ENCODE measurements at places on chromosomes 1 and 21. TPM values are rescaled to one million over a fixed set of nuclear protein-coding genes. Genes with fewer than 3 reads are reported as not detected.

The OR6K3 gene
- total RNA-seq: not detected

The PDPN gene
- not detected for total RNA-seq

The NPR1 gene
- total RNA-seq: not detected

The KRTAP21-2 gene
- not detected for total RNA-seq

The ADAMTS4 gene
- 2.4 TPM for total RNA-seq

The MPL gene
- total RNA-seq: not detected

The SPATA21 gene
- total RNA-seq: 0.12 TPM

The NFASC gene
- total RNA-seq: 0.12 TPM

The LRRN2 gene
- 0.20 TPM for total RNA-seq

The RPS6KA1 gene
- total RNA-seq: 216 TPM

The PTGS2 gene
- 0.32 TPM for total RNA-seq

The PLA2G2F gene
- total RNA-seq: not detected

The DNAJC16 gene
- total RNA-seq: 21.6 TPM

The FAM163A gene
- total RNA-seq: not detected

The PKLR gene
- not detected for total RNA-seq

The RXFP4 gene
- not detected for total RNA-seq

The CLEC20A gene
- not detected for total RNA-seq

The GJA8 gene
- total RNA-seq: not detected

The TFF3 gene
- total RNA-seq: not detected

The NFIA gene
- total RNA-seq: 0.66 TPM

The TMEM234 gene
- total RNA-seq: 21.7 TPM

The AUNIP gene
- total RNA-seq: 6.5 TPM

The FAM3B gene
- total RNA-seq: not detected

The ASCL5 gene
- total RNA-seq: not detected

The TRIM17 gene
- 1.8 TPM for total RNA-seq

The SPATA17 gene
- total RNA-seq: not detected

The KIF14 gene
- 17.0 TPM for total RNA-seq

The FCRL2 gene
- total RNA-seq: not detected

The MAP3K7CL gene
- 5.1 TPM for total RNA-seq

The TINAGL1 gene
- total RNA-seq: not detected

The BRDT gene
- total RNA-seq: not detected

The OPRD1 gene
- not detected for total RNA-seq

The GSTM1 gene
- total RNA-seq: 72.8 TPM

The TAL1 gene
- total RNA-seq: not detected

The IFNAR1 gene
- 34.7 TPM for total RNA-seq

The OR6K6 gene
- total RNA-seq: not detected

The OR2L5 gene
- total RNA-seq: not detected

The REN gene
- total RNA-seq: not detected

The LGR6 gene
- not detected for total RNA-seq

The TNFRSF18 gene
- 175 TPM for total RNA-seq

The RNU1-1 gene
- total RNA-seq: 2,156 TPM

The ZFP69B gene
- 5.9 TPM for total RNA-seq

The LAMC2 gene
- 2.1 TPM for total RNA-seq

The HOOK1 gene
- total RNA-seq: 2.9 TPM

The TNFSF18 gene
- total RNA-seq: not detected

The ACTL8 gene
- not detected for total RNA-seq

The CD160 gene
- 0.17 TPM for total RNA-seq

The OR6N1 gene
- total RNA-seq: not detected

Data from T-helper 1 cell treated with Interleukin-12 subunit alpha and Interleukin-12 subunit beta and Interleukin-4 antibody, amounts not matched to agents 30 ng/mL and 1 ng/mL, for 36 hours (primary cell).